Stimulated activated CD8-positive, alpha-beta memory T cell treated with anti-CD3 and anti-CD28 coated beads, Interleukin-12 subunit alpha, Interleukin-12 subunit beta, amount 100 ng/mL, for 1 hour (primary cell): ENCODE measurements at places on chromosomes 2 and 18.

DNA sequence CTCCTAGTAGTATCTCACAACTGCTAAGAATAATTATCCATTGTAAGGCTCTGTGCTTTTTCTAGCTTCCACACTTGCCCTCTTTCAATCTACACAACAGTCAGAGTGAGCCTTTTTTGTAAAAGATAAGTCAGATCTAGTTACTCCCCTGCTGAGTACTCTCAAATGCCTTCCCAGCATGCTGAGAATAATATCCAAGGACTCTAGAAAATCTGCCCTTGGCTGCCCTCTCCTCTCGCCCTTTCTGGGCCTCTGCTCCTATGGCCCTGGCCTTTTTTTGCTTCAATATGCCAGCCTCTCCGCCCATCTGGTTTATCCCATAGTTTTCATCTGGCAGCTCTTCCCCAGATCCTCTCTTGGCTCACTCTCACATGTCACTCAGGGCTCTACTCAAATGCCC lies 455.9 kb upstream of the UBE2E3 start:
- no peak for DNase-seq

DNA sequence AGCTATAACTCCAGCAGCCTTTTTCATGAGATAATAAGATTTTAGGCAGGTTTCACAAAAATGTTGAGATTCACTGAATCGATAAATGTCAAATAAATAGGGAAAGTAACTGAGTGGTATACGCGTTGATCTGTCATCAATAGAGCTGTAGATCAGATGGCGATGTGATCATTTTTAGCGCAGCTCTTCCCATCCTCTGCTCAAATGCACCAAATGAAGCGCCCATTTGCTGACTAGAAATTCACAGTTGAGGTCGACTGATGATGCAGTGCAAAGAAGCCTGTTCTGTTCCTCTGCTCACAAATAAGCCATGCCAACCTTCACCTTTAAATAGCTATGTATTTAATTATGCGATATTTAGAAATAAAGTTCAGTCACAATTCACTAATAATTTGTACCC lies 693.5 kb downstream of the ARHGAP15 start:
- DNase-seq: no peak

GRCh38 chr2:182907081-182907830 lies 40.8 kb upstream of the FRZB start:
- DNase-seq: no peak

DNA sequence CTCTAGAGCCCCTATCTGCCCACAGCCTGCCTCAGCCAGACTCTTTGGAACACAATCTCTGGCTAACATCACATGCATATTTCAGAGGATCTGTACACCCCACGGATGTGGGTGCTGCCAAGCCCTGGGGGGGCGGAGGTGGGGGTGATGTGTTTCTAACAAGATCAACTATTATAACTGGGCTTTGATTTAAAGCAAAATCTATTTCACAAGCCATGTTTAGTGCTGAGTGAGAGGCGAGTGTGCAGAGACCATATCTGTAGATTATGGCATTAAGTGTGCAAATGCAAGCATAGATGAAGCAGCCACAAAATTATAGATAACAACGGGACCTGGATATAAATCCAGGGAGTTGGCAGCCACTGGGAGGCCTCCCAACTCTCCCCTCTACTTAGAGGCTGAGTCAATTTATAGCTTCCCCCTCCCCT lies 135.8 kb upstream of the SMAD2 start:
- no peak for DNase-seq

DNA sequence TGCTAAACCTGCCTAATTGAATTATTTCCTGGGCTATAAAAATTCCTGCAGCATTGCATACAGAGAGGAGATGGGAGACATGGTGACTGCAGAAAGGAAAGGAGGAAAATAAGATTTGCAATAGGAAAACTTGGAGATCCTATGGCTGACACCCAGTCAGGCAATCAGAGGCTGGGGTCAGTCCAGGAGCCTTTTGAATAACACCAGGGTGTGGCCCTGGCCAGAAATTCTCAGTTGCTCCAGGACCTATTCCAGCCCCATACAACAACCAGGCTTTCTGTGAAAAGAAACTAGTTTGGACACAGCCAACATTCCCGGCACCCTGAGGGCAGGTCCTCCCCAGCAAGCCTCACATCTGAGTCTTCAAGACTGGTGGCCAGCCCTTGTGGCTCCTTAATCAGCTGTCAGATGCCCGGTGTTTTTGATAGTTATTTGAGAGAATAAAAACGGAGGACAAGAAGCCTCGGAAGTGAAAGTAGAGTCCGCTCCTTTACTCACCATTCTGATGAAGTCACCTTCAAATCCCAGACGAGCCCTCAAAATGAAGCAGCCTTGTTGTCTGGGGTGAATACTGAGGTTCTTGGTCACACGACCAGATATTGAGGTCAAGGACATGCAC lies 31.1 kb upstream of the GMCL1 start:
- DNase-seq: no peak

GRCh38 chr18:27314996-27315395 lies 129.9 kb upstream of the CHST9 start:
- no peak for DNase-seq

DNA sequence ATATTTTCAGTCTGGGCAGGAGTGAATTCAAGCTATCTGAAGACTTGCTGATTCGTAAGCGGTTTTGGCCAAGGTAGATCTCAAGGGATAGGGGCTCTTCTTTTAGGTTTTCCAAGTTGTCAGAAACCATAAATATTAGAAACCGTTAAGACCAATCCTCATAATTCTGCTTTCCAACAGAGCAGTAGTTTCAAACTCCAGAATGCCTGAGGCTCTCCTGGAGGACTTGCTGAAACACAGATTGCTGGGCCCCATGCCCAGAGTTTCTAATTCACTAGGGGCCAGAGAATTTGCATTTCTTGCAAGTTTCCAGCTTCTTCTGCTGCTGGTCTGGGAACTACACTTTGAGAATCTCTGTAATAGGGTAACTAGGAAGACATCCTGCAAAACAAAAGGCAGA lies 1855.7 kb upstream of the CELF4 start:
- DNase-seq: no peak

GRCh38 chr18:36672437-36673344 lies 156.1 kb downstream of the TPGS2 start:
- DNase-seq: no peak

DNA sequence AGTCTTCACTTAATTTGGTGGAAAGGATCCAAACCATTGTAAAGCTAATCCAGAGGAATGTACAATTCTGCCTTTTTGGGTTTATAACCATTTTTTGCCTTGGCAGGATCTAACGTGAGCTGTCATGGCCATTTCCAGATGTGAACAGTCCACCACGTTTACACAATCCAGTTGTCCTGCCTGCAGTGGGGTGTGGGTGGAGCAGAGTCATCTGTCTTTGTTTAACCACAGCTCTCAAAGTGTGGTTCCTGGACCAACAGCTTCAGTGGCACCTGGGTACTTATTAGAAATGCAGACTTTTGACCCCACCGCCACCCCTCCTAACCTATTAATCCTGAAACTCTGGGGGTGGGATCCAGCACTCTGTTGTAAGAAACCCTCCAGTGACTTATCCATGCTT lies 35.9 kb downstream of the FHOD3 start:
- no peak for DNase-seq

GRCh38 chr2:143674051-143674450 lies 544.8 kb downstream of the ARHGAP15 start:
- no peak for DNase-seq

GRCh38 chr2:14572633-14573032 lies 59.9 kb upstream of the LRATD1 start:
- DNase-seq: no peak

DNA sequence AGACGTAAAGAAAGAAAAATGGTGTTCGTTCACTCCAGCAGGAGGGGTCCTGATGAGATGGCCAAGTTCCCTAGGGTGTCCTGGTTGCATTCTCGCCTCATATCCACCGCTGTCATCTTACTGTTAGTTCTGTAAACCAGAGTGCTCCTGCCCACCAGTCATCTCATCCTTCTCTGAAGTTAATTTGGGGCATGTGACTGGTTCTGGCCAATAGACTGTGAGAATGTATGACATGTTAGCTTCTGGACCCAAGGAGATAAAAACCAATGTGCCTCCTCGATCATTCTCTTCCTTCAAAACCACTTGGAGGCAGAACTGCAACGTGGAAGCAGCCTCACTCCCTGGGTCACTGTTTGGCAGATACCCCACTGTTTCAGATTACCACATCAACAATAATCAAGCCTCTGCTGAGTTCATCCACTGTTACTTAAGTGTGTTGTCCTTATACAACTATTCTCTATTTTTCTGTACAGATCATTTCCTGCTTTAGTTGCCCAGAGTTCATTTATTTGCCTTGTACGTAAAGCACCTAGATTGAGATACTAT lies 759.1 kb downstream of the TSN start:
- no peak for DNase-seq

DNA sequence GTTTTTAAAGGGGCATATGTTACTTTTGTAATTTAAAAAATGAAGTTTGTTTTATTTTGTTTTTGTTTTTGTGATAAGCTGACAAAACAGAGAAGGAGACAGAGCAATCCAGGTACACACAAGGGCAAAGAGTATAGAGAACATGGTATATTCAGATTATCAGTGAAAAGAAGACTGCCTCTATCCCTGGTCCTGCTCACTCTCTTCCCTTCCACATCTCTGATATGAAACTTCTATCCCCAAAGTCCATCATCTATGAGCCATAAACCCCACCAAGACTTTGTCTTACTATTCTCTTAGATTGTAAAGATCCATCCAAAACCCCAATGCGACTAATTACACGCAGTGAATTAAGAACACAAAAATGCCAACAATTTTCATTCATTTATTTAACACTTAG lies 16.6 kb downstream of the ROCK2 start:
- DNase-seq: no peak

DNA sequence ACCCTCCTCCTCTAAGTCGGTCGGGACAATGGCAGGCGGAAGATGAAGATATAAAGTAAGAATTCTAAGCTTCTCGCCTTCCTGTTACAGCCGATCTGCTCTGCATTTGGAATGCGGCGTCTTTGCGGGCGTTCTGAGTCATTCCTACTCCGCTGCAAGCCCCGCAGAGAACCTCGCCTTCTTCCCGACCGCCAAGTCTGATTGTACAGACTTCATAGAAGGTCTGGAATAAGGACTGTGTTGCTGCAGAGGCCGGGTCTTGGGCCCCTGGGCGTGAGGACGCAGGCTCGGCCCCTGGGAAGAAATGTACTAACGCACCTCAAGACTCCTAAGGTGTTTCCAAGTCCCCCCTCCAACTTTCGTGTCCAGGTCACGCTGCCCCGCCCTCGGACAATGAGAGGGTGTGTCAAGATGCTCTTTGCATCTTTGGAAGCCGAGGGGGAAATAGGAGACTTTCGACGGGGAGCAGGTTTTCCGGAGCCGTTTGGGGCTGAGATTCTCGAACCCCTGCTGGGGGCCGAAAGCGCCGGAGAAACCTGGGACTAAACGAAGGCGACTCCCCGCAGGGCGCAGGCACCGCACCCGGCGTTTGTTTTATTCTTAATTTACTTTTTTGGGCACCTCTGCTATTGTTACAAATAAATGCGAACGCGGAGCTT lies 12.7 kb upstream of the PAX3 start:
- DNase-seq: no peak

DNA sequence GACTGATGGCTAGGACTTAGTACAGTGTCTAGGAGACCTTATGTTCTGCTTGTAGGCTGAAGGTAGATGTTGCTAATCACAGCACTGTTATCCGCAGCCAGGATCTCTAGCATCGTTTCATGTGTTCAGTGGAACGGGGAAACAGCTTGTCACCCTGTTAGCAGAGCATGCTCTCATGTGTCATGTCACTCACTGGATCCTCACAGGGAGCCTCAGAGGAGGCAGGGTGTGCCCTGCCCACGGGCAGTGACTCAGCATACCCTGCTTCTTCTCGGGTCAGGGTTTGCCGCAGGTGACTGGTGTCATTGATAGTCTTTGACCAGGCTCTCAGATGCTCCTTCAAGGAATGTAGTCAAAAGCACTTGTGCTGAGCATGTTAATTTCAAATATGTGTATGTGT lies 44.4 kb downstream of the RPIA start:
- DNase-seq: no peak

- DNase-seq: no peak
These were observed 1620.9 kb upstream of the NXPH2 start for GRCh38 chr2:140401056-140401455.

DNA sequence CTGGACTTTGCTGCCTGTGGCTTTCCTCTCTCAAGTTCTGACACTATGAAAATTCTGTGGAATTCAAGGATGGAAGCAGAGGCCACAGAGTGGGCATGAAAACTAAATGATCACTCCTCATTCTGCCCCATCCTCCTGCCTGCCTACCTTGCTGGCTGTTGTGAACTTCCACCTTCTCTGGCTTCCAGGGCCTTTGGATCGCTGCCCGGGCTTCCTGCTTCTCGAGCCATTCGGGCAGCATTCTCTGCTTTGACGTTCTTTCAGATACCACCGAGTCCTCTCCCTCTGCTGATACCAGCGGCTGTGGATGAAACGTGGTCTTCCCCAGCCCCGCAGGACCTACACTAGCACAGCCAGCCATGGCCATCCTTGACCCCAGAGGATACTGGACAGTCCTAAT lies 327.7 kb upstream of the SLC14A2 start:
- DNase-seq: no peak

DNA sequence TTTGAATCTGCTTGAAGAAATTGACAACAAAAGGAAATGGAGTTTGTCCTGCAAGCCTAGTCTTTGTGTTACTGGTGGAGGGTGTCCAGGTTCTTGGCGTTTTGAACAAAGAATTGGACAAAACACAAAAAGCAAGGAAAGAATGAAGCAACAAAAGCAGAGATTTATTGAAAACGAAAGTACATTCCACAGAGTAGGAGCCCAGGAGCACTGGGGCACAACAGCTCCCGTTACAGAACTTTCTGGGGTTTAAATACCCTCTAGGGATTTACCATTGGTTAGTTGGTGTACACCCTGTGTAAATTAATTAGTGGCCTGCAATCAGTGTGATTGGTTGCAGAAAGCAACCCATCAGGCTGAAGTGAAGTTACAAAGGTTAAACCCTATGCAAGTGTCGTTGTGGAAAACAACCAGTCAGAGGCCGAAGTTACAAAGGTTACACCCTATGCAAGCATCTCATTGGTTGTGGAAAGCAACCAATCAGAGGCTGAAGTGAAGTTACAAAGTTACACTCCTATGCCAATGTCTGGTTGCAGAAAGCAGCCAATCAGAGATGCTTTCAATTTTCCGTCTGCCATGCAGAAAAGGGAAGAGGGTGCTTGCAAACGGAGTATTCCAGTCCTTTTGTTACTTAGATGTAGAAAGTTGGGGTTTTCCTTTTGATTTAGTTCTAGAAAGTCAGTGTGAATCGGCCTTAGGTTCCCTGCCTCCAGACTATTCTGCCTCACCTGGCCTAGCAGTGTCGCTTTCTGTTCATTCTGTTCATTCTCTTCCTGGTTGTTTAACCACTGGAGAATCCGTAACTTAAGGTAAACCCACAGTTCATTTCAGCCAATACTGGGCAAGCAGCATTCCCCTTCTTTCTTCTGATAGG lies 47.6 kb upstream of the PTH2R start:
- DNase-seq: no peak

DNA sequence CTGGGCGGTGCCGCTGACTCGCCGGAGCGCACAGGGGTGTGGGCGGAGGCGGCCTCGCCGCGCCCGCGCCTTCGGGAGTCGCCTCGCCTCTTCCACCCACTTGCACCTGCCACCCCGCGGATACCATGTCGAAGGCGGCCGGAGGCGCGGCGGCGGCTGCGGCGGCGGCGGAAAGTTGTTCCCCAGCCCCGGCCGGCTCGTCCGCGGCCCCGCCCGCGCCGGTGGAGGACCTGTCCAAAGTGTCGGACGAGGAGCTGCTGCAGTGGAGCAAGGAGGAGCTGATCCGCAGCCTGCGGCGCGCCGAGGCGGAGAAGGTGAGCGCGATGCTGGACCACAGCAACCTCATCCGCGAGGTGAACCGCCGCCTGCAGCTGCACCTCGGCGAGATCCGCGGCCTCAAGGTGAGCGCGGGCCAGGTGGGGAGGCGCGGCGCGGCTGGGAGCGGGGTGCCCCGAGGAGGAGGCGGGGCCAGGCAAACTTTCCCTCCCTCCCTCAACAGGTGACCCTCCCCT lies 766 bp downstream of the CCDC85A start:
- DNase-seq: no peak
